NCI-H345 (cell line): ENCODE measurements at places on chromosomes 4 and X.

DNA sequence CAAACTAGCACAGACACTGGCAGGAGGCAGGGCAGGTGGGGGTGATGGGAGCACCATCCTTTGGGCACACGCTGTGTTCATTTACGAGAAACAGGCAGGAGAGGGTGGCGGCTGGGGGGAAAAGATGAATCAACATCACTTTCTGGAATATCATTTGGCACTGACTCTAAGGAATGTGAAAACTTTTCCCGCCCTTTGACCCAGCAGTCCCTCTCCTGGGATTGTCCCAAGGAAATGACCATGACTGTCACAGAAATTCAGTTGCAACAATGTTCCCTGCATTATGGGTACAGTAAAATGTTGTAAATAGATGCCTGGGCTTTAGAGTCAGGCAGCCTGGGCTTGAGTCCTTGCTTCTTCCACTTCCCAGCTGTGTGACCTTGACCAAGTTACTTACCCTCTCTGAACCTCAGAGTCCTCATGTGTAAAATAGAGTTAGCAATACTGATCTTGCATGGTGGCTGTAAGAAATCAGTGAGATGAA is 58.6 kb downstream of the ABLIM2 start:
- DNase-seq = no peak

- no peak for DNase-seq
Measured at GRCh38 chr4:151665785-151666127, 95.1 kb downstream of the GATB start.

- DNase-seq = no peak
Measured at GRCh38 chrX:139692506-139692849, 15.5 kb downstream of the MCF2 start.

DNA sequence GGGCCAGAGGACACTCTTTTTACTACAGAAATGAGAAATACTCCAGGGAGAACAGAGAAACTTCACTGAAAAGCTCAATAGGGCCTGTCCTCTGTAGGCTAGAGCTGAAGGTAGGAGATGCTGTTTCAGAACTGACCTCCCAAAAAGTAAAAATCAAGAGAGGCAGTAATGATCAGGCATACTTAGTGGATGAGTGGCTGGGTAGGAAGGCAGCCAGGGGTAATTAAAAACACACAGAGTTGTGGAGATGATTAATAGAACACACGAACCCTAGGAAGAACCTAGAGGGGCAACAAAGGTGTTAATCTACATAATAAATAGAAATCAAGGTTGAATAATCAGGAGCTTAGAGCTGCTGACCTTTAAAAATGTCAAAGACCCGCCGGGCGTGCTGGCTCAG is 582.4 kb upstream of the ADGRL3 start:
- no peak for DNase-seq

DNA sequence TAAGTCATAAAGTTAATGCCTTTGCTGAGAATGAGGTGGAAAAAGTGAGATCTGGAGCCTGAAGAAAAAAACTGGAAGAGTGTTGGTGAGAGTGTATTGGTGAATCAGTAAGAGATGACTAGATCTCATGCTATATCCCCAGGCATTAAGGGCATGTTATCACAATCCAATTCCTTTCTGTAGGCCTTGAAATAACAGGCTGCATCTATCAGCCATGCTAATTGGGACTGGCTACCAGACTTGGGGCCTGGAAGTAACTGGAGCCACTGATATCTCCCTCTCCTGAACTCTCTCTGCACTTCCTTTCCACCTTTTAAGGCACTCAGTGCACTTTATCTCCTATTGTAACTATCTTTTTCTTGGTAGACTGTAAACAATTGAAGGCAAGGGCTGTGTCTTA is 88.8 kb upstream of the HPRT1 start:
- DNase-seq = no peak

DNA sequence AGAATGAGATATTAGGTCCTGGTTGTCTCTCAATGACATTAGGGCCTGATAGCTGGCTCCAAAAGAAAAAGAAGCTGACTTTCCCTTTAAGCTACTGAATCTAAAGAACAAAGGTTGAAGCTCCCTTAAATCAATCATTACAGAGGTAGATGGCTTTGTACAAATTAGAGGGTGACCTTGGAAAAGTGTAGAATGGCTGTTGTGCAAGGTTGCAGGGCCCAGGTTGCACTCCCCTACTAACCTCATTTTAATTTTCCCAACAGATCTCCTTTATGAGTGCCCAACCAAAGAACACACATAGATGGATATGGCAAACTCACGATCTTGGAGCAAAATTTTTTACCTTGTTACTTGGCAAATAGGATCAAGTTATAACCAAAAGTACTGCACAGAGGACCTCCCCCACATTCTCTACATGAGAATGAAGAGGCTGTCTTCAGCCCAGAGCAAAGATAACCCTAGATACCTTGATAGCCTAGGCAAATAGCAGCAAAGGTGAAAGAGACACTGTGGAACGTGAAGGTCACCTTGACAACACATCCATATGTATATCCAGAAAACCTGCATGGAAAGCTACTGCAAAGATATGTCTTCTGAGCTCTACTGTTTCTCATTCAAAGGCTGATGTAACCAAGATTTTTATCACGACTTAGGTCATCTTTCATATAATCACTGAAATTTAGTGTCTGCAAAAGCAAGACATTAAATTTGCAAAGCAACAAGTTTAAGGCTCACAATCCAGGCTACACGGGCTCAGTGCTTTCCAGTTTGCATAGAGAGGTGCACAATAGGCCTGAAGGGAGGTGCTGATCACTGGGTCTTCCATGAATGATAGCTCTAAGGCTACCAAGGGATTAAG is 23.0 kb downstream of the KLB start:
- no peak for DNase-seq

GRCh38 chr4:163620738-163621137 is 126.2 kb downstream of the TMA16 start:
- no peak for DNase-seq
